ENCODE measurements at places on chromosomes 7 and 10.

DNA sequence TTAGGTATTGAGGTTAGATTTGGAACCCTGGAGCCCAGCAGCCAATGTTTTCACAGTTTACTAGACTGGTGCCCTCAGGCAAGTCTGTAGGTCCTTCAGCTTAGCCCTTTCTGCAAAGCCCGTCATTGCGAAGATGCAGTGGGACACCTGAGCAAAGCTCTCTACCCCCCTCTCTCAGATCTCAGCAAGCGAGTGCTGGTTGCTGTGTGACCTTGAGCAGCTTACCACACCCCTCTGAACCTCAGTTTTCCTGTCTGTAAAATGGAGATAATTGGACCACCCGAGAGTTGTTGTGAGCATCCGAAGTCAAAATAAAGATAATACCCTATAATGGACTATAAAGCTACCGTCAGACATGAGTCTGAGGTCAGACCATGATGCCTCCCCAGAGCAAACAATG is 3.7 kb downstream of the NPC1L1 start:
- DNase-seq, result no peak

GRCh38 chr10:75288140-75288711 is 52.5 kb upstream of the COMTD1 start:
- DNase-seq, result no peak

- DNase-seq, result no peak
These were observed 285.4 kb downstream of the BAMBI start for GRCh38 chr10:28962768-28963167.

DNA sequence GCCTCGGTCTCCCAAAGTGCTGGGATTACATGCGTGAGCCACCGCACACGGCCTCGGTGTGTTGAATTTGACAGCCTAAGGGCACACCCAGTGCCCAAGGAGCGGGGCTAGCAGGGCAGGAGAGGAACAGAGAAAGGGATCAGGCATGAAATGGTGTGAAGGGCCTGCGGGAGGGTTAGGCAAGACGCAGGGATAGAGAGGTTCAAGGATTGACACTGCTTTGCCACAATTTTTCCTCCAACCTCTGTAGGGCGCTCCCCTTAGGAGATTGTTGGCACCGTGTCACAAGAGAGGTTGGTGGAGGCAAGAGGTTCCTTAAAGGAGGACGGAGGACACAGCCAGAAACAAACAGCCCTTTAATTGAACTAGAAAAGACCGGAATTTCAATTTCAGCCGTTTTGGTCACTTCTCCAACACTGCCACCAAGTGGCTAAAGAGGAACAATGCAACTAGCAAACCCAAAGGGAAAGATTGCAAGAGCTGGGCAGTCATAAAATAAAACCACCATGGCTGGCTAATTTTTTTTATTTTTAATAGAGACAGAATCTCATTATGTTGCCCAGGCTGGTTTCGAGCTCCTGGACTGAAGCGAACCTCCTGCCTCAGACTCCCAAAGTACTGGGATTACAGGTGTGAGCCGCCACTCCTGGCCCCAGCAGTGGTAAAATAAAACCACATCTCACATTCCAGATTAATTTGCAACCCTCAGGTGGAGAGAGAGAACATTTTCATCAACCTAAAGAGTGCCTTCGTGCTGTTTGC is 6.9 kb upstream of the CREB3L2 start:
- peak; percentile 34 for DNase-seq

- DNase-seq, result no peak
These were observed 5.2 kb upstream of the AGMO start for GRCh38 chr7:15567036-15567435.

- DNase-seq, result no peak
These were observed 141.8 kb downstream of the CTTNBP2 start for GRCh38 chr7:117731455-117731854.

DNA sequence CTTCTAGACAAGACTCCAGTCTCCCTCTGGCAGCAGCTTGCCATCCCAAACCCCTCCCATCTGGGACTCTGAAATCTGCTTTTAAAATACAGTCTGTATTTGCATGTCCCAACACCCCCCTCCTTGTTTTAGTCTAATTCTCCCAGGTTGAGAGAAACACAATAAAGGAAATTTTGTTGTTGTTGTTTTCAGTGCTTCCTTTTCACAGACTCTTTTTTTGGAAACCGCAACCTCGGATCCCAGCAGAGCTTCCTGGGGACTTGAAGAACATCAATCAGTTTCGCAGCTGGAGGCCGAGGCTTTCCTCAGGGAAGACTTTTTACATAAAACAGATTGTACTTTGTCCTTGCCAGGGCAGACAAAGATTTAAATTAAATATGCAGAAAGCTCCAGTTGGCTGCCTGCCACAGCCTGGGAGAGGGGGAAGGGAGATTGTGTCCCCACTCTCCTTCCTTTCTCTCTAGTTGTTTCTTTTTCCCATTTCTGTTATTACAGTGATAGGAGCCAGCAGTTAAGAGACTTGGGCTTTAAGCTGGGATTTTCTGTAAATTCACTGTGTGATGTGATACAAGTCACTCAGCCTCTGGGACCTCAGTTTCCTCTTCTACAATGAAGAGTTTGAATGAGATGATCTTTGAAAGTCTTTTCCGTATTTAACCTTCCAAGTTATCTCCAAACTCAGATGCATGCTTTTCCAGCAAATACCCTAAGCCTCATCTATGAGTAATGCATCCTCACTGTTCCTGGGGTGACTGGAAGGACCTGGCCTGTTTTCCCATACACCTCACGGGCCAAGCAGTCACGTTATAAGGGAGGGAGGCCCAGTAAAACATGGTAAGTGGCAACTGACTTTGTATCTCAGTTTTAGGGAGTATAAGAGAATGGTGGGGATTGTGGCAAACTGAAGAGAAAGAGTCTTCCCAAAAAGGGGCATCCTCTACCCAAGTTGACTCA is 192.3 kb downstream of the REEP3 start:
- DNase-seq, result peak; percentile 73

DNA sequence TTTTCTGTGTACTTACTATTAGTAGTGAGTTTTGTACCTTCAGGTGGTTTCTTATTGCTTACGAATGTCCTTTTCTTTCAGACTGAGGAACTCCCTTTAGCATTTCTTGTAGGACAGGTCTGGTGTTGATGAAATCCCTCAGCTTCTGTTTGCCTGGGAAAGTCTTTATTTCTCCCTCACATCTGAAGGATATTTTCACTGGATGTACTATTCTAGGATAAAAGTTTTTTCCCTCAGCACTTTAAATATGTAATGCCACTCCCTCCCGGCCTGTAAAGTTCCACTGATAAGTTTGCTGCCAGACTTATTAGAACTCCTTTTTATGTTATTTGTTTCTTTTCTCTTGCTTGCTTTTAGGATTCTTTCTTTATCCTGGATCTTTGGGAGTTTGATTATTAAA is 1.7 kb upstream of the CYCS start:
- DNase-seq, result no peak

DNA sequence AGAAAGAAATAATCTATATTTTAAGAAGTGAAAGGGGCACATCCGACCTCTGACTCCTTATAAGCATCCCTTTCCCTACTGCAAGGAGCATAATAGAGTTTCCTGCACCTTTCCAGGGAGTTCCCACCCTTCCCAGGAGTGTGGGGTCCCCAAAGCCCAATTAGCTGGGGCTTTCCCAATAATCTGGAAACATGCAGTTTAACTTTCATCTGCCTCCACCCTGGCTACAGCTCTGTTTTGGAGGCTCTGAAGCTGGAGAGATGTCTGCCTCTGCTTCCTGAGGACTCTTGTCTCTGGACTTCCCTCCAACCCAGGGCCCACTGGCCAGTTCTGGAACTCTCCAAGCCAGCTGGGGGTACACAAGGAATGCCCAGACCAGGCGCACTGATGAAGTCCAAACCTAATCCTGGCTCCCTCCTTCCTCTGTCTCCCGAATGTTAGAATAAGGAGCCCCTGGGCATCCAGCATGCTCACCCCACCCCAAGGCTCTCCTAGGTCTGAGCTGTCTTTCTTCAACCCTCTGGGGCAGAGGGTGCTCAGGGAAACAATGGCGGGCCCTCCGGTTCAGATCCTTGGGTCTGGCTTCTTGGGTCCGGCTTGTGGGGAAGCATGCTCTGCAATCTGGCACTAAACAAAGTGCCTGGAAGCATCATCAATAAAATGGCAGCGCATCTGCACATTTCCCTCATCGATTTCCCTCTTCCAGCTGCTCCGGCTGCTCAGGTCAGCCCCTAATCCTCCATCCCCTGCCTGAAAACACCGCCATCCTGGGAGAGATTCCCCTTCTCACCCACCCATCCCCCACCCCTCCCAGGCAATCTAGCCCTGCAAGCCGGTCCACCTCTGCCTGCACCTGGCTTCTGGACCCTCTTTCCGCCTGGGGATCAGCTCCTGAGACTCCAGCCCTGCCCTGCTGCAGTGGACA is 13.3 kb downstream of the HOXA4 start:
- no peak for DNase-seq

DNA sequence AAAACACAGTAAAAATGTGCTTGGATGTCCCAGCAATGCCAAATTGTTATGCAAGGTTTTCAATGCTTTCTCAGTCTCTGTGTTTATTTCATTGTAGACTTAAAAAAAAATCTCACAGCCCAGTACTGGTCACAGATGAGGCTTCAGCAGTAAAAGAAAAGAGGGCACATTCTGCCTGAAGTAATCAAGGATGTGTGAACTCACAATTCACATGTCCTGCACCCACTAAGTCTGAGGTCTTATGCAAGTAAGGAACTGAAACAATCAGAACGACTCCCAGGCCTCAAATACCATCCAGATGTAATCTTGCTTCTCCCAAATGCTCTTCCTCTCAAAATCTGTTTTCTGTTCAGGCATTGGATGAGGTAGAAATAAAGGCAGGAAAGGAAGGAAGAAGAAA is 33.7 kb downstream of the ADRB1 start:
- DNase-seq, result no peak

GRCh38 chr10:30752481-30752881 is 122.9 kb upstream of the LYZL2 start:
- no peak for DNase-seq

- DNase-seq, result no peak
These were observed 290.1 kb upstream of the ZNF32 start for GRCh38 chr10:43938810-43939209.

DNA sequence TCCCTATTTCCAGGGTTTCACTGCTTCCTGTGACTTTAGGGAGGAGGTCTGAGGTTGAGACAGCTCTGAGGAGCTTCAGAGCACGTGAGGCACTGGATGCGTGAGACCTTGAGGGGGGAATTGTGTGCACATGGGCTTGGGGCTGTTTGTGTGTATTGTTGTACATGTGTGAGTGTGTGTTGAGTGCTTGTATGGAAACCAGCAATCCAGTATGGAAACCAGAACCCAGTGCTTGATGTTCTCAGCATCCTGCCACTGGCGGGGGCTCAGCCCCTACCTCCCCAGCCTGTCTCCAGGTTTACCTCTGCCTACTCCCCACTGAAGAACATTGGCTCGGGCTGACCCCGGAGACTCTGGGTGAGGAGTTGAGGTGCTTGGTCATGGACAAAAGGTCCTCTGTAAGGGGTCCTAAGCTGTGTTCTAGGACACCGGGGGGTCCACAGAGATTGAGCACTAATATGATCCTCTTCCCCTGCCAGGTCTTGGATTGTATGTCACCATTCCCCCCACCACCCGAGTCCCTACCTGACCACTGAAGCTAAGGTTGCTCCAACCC is 20.8 kb downstream of the SFTPD start:
- DNase-seq, result no peak

- DNase-seq, result no peak
These were observed 133.0 kb upstream of the NEBL start for GRCh38 chr10:21030091-21030490.

GRCh38 chr7:211033-211714 is 18.8 kb downstream of the FAM20C start:
- DNase-seq, result no peak

All from NCI-H2171 (cell line).